Urinary bladder (tissue), 4 donors: ENCODE measurements at places on chromosomes 2 and 18. TPM values are rescaled to one million over a fixed set of nuclear protein-coding genes. Genes with fewer than 3 reads are reported as not detected.

GRCh38 chr18:9719421-9719981 is 11.4 kb downstream of the RAB31 start:
- DNase-seq: no peak

The HS6ST1 gene
- 16.9 TPM for total RNA-seq

GRCh38 chr2:29632018-29632417 is 289.4 kb downstream of the ALK start:
- DNase-seq: no peak

GRCh38 chr2:207632575-207633493 is 7.6 kb upstream of the METTL21A start:
- DNase-seq: no peak

DNA sequence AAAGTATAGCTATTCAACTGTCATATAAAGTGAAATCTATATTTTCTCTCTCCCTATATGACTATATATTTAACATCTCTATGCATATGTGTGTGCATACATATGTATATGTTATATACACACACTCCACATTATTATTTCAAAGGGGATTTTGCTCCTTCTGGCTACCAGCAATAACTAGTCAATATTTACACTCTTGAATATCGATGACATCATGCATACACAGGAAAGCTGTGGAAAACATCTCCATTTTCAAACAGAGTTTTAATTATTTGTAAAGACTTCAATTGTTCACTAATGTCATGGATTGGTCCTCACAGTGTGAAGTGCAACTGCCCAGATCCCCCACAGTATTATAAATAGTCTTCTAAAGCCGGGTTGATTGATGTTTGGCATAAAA is 195.9 kb upstream of the TCF4 start:
- DNase-seq: no peak

The B3GNT7 gene
- 1.3 TPM for total RNA-seq

- DNase-seq: no peak
Observed at GRCh38 chr2:237998530-237998929, 31.7 kb downstream of the UBE2F start.

DNA sequence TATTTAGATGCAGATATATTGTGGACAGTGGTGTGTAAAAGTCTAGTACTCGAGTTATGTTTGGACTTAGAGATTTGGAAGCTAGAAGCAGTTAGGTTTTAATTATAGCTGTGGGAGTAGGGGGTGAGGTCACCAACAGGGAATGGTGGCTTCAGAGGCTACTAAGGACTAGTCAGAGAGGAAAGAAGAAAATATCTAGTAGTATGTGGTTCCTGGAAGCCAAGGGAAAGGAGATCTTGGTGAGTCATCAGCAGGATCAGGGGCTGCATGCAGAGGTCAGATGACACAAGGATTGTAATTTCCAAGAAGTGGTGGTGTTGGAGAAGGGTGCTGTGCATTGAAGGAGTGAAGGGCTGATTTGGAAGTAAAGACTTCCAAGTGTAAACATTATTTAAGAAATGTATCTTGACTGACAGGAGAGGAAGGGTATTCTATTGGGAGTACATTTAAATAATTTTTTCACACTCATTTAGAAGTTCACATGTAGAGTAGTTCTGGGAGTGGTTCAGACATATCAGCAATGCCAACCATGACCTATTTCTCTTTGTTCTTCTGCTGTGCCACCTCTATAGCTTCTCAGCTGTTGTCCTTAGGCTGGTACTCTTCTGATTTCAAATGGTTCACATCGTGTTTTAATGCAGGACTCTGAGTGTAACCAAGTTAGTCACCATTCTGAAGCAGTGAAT is 59.1 kb downstream of the ACSL3 start:
- no peak for DNase-seq

- DNase-seq: no peak
Observed at GRCh38 chr2:161972866-161973265, 101.1 kb downstream of the DPP4 start.

- DNase-seq: no peak
Observed at GRCh38 chr18:58359218-58359617, 269.7 kb downstream of the ALPK2 start.

The HS1BP3 gene
- total RNA-seq: 19.0 TPM

The NEURL3 gene
- total RNA-seq: not detected

DNA sequence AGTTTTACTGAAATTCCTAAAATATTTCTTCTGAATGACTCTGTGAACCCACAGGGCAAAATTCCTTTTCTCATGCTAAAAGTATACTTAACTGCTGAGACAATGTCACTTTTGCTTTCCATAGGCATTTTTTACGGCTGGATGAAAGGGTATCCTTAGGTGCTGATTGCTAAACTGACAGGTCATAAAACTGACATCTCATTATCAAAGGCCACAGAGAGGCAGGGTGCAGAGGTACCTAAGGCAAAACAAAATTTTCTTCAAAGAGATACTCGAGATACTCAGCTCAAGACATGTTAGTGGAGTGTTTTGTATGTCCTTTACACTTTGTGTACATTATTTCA is 62.0 kb upstream of the WDR75 start:
- DNase-seq: no peak
